Cerebellum (tissue), 4 donors: ENCODE measurements at places on chromosomes 12 and 14.

DNA sequence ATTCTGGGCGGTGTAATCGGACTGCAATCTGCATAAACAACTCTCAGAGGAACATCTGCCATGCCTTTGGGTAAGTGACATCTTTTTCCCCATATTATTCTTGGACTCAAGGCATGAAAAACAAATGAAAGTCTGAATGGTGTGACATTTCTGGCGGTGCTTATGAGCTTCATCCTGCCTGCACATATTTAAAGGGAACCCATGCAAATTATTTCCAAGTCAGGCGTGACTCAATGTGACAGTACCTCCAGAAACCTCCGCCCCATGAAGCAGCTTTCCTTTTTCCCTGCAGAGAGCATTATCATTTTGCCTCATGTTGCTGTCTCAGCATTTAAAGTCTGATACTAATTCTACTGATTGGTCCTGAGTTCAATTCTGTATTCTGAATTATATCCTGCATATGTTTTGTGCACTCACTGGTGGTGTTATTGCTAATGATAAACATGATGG lies 585.4 kb downstream of the SNAPC1 start:
- no peak for DNase-seq

DNA sequence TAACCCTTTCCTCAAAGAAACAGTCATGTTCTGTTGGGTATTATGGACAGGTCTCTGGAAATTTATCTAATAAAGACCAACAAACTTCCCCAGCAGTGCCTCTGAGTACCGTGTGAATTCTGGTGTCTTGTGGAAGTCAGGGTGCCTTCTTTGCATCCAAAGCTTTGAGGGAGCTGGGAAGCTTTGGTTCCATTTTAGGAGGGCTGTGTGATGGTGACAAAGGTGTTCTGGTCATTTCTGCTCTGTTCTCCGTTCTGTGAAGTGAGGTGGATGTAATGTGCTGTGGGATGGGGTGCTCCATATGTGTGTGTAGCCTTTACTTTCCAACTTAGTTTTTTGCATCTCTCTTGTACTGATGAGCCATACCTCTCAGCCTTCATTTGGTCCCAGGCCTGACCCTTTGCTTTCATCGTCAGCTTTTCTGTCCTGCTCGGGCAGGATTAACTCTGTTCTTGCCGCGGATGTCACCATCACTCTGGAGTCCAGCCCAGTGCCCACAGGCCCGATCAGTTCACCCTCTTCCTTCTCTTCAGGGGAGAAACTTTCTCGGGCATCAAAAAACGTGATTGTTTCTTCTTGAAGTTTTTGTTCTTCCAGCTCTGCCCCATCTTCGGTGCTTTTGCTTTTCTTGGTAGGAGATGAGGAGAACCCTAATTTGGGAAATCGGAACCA lies 13.2 kb downstream of the PLD4 start:
- no peak for DNase-seq

DNA sequence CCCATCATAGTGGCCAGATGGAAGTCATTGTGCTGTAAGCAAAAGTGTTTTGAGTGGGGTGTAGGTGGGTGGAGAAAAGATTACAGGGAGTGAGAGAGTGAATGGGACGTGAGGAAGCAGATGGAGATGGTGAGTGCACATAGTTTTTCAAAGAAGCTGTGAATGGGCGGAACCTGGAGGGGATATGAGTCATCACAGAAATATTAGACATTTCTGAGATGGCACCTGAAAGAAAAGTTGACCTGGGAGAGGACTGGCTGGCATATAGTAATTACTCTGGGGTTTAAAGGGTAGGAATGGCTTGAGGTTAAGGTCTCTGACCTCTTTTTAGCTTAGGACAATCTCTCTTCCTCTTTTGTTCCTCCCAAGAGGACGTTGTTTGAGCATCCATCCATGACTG lies 50.5 kb downstream of the ANO4 start:
- no peak for DNase-seq

GRCh38 chr14:105083926-105084685 lies 18.9 kb upstream of the GPR132 start:
- DNase-seq, result no peak

- no peak for DNase-seq
These were observed 59.5 kb downstream of the ARID2 start for GRCh38 chr12:45789025-45789424.

- DNase-seq, result no peak
These were observed 167.3 kb downstream of the ZFP36L1 start for GRCh38 chr14:68625366-68626090.

- no peak for DNase-seq
These were observed 1072.8 kb upstream of the TMEM132C start for GRCh38 chr12:127194176-127194575.

- DNase-seq, result no peak
These were observed 161.6 kb upstream of the HIF1A start for GRCh38 chr14:61533513-61534255.

GRCh38 chr12:96786791-96787190 lies 120.3 kb upstream of the NEDD1 start:
- no peak for DNase-seq

- no peak for DNase-seq
These were observed 83.6 kb downstream of the EPS8 start for GRCh38 chr12:15705606-15706005.

DNA sequence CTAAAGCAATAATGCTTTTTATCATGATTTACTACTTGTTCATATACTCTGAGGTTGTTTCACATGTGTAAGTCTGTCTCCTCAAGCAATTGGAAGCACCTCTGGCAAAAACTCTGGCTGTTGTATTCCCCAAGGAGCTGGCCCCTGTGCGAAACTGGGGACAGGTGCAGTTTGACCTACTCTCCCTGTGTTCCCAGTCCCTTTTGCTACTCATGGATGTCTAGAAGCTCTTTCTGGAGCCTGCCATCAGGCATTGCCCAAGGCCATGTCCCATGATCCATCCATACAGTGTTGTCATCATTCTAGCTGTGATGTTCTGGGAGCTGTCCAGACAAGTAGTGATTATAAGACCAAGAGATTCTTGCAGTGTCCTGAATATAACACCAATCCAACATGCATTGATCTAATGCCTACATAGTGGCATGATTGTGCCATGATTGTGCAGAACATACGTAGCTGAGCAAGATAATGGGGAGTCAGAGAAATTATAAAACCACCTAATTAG lies 14.9 kb downstream of the AKAP6 start:
- DNase-seq, result no peak

GRCh38 chr12:77965790-77966189 lies 135.1 kb downstream of the NAV3 start:
- no peak for DNase-seq

DNA sequence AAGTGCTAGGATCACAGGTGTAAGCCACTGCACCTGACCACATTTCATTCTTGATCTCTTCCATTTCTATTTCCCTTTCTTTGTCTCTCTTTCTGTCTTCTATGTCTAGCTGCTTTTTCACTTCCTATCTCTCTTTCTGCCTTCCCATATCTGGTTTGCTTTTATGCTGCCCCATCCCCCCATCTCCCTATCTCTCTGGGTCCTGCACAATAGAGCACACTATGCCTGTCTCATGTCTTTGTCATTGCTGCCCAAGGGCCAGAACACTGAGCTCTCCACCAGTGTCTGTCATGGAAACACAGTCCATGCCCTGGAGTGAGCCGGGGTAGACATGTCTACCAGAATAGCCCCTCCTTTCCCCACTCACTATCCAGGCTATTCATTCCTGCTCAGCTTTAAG lies 12.3 kb upstream of the RARG start:
- DNase-seq, result no peak
